ENCODE measurements at places on chromosomes 12 and 14. TPM values are rescaled to one million over a fixed set of nuclear protein-coding genes. Genes with fewer than 3 reads are reported as not detected.

ASCL1 gene
- total RNA-seq: not detected

DPF3 gene
- 10.4 TPM for total RNA-seq

DIO2 gene
- total RNA-seq: 31.5 TPM

RPL10L gene
- 0.43 TPM for total RNA-seq

OR6C2 gene
- total RNA-seq: not detected

EMP1 gene
- 75.6 TPM for total RNA-seq

GLS2 gene
- total RNA-seq: not detected

LHX5 gene
- not detected for total RNA-seq

PIWIL1 gene
- not detected for total RNA-seq

MYF6 gene
- total RNA-seq: not detected

TCTN2 gene
- 12.2 TPM for total RNA-seq

TBX5 gene
- 0.43 TPM for total RNA-seq

ACSS3 gene
- total RNA-seq: 26.8 TPM

BCL2L2 gene
- total RNA-seq: 20.7 TPM

CLEC14A gene
- total RNA-seq: 2.3 TPM

KLHL33 gene
- 0.43 TPM for total RNA-seq

PNMA1 gene
- total RNA-seq: 29.6 TPM

SLC35F4 gene
- total RNA-seq: not detected

FGF23 gene
- not detected for total RNA-seq

DLK1 gene
- total RNA-seq: not detected

MYF5 gene
- not detected for total RNA-seq

HPD gene
- not detected for total RNA-seq

LMO3 gene
- total RNA-seq: 0.43 TPM

SMOC1 gene
- not detected for total RNA-seq

NINJ2 gene
- total RNA-seq: 0.32 TPM

OAS2 gene
- 5.6 TPM for total RNA-seq
